ENCODE measurements at places on chromosomes 3 and 15. TPM values are rescaled to one million over a fixed set of nuclear protein-coding genes. Genes with fewer than 3 reads are reported as not detected.

GRCh38 chr3:130430266-130430665 lies 84.8 kb downstream of the COL6A5 start:
- no peaks in the 10 kb centered on the region for H3K27me3 ChIP-seq
- no peaks in the 10 kb centered on the region for H3K4me1 ChIP-seq
- no peak overlapping the region for H3K4me3 ChIP-seq
- no peaks in the 10 kb centered on the region for H3K36me3 ChIP-seq

DNA sequence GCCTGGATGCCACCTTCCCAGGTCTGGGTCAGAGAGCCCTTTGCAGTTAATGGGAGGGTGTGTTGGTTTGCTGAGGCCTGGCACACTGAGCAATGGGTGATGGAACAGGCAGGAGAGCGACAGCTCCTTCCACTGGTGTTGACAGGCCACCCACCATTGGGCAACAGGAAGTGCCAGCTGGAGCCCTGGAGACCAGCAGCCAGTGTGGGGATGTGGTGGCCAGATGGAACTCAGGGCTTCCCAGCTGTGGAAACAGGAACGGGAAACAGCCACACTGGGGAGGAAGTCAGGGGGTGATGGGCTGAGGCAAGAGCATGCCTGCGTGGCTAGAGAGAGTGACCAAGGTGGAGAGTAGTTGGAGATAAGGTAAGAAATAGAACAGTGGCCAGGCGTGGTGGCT lies 9.3 kb downstream of the PSTPIP1 start:
- no peaks in the 10 kb centered on the region for H3K36me3 ChIP-seq
- no peak overlapping the region for H3K4me3 ChIP-seq
- no peaks in the 10 kb centered on the region for H3K4me1 ChIP-seq
- no peak overlapping the region for H3K27ac ChIP-seq
- peak; percentile 93 for DNase-seq

DNA sequence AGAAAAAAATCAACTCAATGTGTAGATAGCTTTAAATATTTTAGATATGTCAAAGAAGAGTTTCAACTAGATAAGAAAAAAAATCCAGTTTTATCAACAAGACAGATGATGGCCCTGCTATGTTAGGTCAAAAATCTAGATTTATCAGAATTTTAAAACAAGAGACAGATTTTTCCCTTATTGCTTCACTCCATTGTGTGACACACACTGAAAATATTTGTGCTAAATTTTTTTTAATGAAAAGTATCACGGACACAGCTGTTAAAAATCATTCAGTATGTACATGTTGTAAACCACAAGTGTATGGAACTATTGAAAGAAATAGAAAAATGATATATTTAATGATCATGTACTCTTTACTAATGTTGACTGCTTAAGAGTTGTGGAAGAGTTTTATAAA lies 43.6 kb downstream of the FOXB1 start:
- no peak overlapping the region for H3K27ac ChIP-seq
- no peak overlapping the region for H3K4me3 ChIP-seq
- DNase-seq, result no peak
- H3K27me3 ChIP-seq, result no peaks in the 10 kb centered on the region
- H3K36me3 ChIP-seq, result no peaks in the 10 kb centered on the region
- no peaks in the 10 kb centered on the region for H3K4me1 ChIP-seq

- no peak overlapping the region for H3K27ac ChIP-seq
- no peaks in the 10 kb centered on the region for H3K4me1 ChIP-seq
- no peak overlapping the region for H3K4me3 ChIP-seq
- H3K36me3 ChIP-seq, result no peaks in the 10 kb centered on the region
- DNase-seq, result no peak
- no peaks in the 10 kb centered on the region for H3K27me3 ChIP-seq
Observed at GRCh38 chr3:40782111-40782721, 257.5 kb downstream of the ZNF621 start.

GRCh38 chr15:37133602-37134001 lies 33.3 kb upstream of the MEIS2 start:
- H3K27ac ChIP-seq, result no peak overlapping the region
- H3K4me1 ChIP-seq, result no peaks in the 10 kb centered on the region
- H3K27me3 ChIP-seq, result no peaks in the 10 kb centered on the region
- DNase-seq, result no peak
- H3K36me3 ChIP-seq, result no peaks in the 10 kb centered on the region

- H3K27ac ChIP-seq, result no peak overlapping the region
- no peaks in the 10 kb centered on the region for H3K36me3 ChIP-seq
- H3K4me3 ChIP-seq, result no peak overlapping the region
Observed at GRCh38 chr15:60831540-60831939, 352.6 kb upstream of the ICE2 start.

GRCh38 chr15:66724732-66725463 lies 22.9 kb downstream of the SMAD6 start:
- peak; percentile 63 for DNase-seq
- no peak overlapping the region for H3K4me3 ChIP-seq
- peak overlapping the region; percentile 53 for H3K27ac ChIP-seq
- H3K36me3 ChIP-seq, result no peaks in the 10 kb centered on the region
- H3K4me1 ChIP-seq, result no peaks in the 10 kb centered on the region

- no peaks in the 10 kb centered on the region for H3K4me1 ChIP-seq
- H3K27ac ChIP-seq, result no peak overlapping the region
- H3K4me3 ChIP-seq, result no peak overlapping the region
- no peaks in the 10 kb centered on the region for H3K27me3 ChIP-seq
Observed at GRCh38 chr3:158160958-158161357, 51.1 kb downstream of the RSRC1 start.

DNA sequence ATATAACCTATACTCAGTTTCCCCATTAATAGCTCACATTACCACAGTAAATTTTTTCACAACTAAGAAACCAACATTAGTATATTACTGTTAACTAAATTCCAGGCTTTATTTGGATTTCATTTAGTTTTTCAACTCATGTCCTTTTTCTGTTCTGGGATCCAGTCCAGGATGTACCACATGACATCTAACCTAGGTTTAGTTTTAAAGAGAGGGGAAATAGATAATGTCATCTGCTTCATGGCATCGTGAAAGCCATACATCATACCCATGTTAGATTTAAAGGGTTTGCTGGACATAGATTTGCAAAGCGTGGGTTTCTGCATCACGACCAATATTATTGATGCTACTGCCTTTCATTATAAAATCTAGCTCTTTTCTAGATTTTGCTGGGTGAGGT lies 33.2 kb upstream of the RPP14 start:
- H3K27me3 ChIP-seq, result no peaks in the 10 kb centered on the region
- no peak overlapping the region for H3K27ac ChIP-seq
- H3K4me3 ChIP-seq, result no peak overlapping the region
- no peak for DNase-seq

DNA sequence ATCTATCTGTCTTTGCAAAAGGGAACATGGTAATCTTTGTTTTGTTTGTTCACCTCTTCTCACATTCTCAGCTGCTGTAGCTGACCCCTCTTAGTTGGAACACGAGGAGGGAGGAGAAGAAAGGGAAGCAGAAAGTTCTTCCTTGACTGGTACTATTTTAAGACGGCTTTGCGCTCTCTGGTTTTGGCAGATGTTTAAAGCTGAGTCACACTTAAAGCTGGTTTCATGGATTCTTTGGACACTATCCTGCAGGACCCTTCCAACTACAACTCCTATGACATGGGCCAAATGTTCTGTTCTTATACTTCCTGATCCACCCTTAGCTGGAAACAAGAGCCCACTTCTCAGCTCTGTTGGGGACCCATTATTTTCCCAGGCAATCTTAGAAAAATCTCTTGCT lies 40.6 kb upstream of the FXR1 start:
- H3K36me3 ChIP-seq, result no peaks in the 10 kb centered on the region
- DNase-seq, result no peak
- no peaks in the 10 kb centered on the region for H3K27me3 ChIP-seq
- H3K4me1 ChIP-seq, result no peaks in the 10 kb centered on the region

GRCh38 chr3:89419647-89420241 lies 312.3 kb downstream of the EPHA3 start:
- H3K27me3 ChIP-seq, result no peaks in the 10 kb centered on the region
- H3K27ac ChIP-seq, result no peak overlapping the region
- no peaks in the 10 kb centered on the region for H3K36me3 ChIP-seq

GRCh38 chr3:126005951-126006350 lies 37.0 kb downstream of the ROPN1B start:
- H3K27me3 ChIP-seq, result no peaks in the 10 kb centered on the region
- H3K36me3 ChIP-seq, result no peaks in the 10 kb centered on the region
- no peaks in the 10 kb centered on the region for H3K4me1 ChIP-seq

DNA sequence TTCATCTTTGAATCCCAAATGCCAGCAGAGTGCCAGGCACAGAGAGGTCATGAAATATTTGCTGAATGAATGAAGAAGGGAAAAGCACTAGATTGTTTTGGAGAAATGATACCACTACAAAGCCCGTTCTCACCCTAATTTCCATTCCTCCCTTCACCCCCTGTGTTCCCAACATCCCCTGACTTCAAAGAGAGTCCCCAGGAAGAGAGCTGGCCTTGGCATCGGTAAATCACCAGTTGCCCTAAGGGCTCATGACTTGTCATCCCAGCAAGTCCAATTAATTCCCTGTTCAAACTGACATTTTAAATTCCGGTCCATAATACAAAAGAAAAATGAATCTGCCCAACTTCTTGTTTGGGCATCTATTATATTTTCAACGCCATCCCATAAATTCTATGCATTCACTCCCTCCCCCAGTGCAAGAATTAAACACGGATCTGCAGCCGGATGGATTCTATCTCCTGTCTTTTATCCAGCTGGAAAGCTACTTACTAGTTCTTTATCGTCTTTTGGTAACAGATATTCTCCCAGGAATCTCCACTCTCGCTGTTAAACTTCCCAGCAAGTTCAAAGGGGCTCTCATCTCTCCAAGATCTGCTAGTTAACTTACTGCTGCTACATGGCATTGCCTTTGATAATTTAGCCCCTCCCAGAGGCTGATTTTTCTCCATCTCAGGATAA lies 63.9 kb upstream of the TSC22D2 start:
- no peaks in the 10 kb centered on the region for H3K27me3 ChIP-seq
- peaks cover 12% of the 10 kb centered on the region for H3K4me1 ChIP-seq
- no peaks in the 10 kb centered on the region for H3K36me3 ChIP-seq
- DNase-seq, result no peak

DNA sequence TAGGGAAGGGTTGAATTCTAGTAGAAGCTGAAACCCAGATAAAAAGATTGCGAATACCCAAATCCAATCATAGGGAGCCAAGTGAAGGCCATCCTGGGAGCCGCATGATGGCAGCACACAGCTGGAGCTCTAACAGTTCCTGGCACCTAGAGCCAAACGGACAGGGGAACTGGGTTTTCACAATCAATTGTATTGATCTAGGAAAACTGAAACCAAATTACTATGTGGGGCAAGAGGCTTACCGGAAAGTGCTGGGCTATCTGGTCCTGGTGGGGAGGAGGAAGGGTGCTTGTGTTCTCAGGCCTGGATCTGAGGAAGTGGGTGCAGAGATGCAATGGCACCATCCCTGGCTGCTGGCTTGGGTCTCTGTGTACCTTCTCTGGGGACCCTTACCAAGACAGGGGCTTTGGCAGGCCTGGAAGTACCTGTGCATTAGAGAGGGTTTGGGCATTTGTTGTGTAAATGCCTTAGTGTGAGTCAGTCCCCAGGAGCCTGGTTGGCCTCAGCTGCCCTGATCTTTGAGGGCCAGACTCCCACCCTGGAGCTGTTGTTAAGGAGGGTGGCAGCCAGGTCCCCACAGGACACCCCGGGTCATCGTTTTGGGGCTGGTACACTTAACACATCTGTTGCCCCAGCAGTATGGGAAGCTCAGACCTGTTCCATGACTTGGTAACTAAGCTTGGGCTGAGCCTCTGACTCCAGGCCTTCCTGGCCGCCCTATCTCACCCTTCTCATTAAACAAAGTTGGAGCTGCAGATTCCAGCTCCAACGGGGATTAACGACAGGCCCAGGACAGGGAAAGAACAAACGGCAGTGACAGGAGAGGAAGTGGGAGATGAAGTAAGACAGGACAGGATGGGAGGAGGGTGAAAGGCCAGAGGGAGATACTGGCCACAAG lies 8.9 kb upstream of the FURIN start:
- no peak overlapping the region for H3K4me3 ChIP-seq
- H3K4me1 ChIP-seq, result no peaks in the 10 kb centered on the region
- DNase-seq, result no peak
- no peaks in the 10 kb centered on the region for H3K36me3 ChIP-seq

The ARHGEF3 gene
- total RNA-seq, result 41.6 TPM

The AP4E1 gene
- total RNA-seq, result 12.6 TPM

The TTLL13 gene
- total RNA-seq, result not detected

The LPCAT4 gene
- total RNA-seq, result 32.1 TPM

The RAB6B gene
- 12.0 TPM for total RNA-seq

The GABRA5 gene
- total RNA-seq, result not detected

The HYKK gene
- total RNA-seq, result 4.5 TPM
